IMR-90 (cell line): ENCODE measurements at places on chromosomes 1 and 21. TPM values are rescaled to one million over a fixed set of nuclear protein-coding genes. Genes with fewer than 3 reads are reported as not detected.

FLG2 gene
- polyA plus RNA-seq: 0.02 TPM in 1 of 2 replicates, not detected in the other

FAM163A gene
- polyA plus RNA-seq: not detected in 2 replicates

SEC22B gene
- polyA plus RNA-seq: 26.7 and 35.9 TPM in 2 replicates

BNIPL gene
- polyA plus RNA-seq: 0.10 and 0.38 TPM in 2 replicates

IL10 gene
- not detected in 2 replicates for polyA plus RNA-seq

EVA1B gene
- polyA plus RNA-seq: 64.6 and 147 TPM in 2 replicates

MYBPH gene
- not detected in 2 replicates for polyA plus RNA-seq

C1QTNF12 gene
- polyA plus RNA-seq: 1.1 and 2.6 TPM in 2 replicates

CRTC2 gene
- polyA plus RNA-seq: 20.1 and 22.2 TPM in 2 replicates

LRIF1 gene
- polyA plus RNA-seq: 5.4 and 6.4 TPM in 2 replicates

AMIGO1 gene
- polyA plus RNA-seq: 1.5 TPM in 2 replicates

DNAJC28 gene
- 0.60 and 0.65 TPM in 2 replicates for polyA plus RNA-seq

CYP4Z1 gene
- polyA plus RNA-seq: not detected in 2 replicates

LYPD8 gene
- polyA plus RNA-seq: not detected in 2 replicates

S100B gene
- polyA plus RNA-seq: 0.26 and 0.43 TPM in 2 replicates

ACTL8 gene
- polyA plus RNA-seq: 0.07 and 0.09 TPM in 2 replicates

CFAP141 gene
- not detected in 2 replicates for polyA plus RNA-seq

RGL1 gene
- polyA plus RNA-seq: 4.4 and 4.7 TPM in 2 replicates
